CD4-positive, alpha-beta T cell treated with Interleukin-15 for 1 hour (primary cell): ENCODE measurements at places on chromosomes 12 and 14.

DNA sequence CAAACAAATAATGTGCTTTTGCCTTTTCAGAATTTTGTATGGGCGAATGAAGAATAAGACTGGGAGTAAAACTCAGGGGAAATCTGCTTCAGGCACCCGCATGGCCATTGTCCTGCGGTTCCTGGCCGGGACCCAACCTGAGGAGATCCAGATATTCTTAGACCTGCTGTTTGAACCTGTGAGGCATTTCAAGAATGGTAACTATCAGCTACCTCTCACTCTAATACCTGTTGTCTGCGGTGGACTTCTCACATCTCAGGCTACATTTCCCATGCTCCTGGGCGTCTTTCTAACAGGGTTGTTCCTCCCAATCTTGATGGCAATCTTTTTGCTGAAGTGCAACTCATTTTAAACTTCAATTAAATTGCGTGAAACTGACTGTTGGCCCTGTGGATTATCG, 47.1 kb downstream of the UTP20 start:
- DNase-seq, result no peak

- no peak for DNase-seq
Observed at GRCh38 chr12:56626701-56627100, 3.4 kb downstream of the BAZ2A start.

DNA sequence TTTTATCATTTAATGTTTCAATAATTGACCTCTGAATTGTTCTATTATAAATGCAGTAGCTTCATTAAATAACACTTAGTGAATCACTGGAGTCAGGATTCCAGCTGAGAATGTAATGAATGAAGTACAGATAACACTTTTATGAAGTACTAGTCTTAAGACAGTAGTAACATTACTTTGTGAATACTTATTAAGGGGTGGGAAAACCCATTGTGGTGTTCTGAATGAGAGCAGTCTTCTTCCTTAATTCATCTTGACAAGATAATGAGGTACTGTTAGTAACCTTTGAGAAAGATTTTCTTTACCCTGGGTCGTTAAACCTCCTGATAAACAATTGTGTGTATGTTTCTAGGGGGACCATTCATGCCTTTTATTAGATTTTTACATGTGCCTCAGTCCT, 12.7 kb downstream of the NUP107 start:
- no peak for DNase-seq

DNA sequence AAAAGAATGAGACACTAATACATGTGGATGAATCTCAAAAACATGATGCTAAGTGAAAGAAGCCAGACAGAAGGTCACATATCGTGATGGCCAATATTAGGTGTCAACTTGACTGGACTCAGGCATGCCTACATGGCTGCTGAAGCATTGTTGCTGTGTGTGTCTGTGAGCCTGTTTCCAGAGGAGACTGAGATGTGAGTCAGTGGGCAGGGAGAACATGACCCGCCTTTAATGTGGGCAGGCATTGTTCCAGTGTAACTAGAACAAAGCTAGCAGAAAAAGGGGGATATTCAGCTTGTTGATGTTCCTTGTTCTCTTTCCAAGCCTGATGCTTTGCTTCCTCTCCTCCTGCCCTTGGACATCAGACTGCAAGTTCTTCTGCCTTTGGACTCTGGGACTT, 47.6 kb downstream of the DCAF5 start:
- no peak for DNase-seq

DNA sequence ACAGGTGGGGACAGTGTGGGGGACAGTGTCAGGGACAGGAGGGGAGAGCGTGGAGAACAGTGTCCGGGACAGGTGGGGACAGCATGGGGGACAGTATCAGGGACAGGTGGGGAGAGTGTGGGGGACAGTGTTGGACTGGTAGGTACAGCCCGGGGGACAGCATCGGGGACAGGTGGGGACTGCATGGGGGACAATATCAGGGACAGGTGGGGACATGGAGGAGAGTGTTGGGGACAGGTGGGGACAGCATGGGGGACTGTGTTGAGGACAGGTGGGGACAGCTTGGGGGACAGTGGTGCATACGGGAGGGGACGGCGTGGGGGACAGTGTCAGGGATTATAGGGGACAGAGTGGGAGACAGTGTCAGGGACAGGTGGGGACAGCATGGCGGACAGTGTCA, 212.3 kb downstream of the TMEM121 start:
- DNase-seq, result no peak

- no peak for DNase-seq
Observed at GRCh38 chr12:123599721-123600120, 2.2 kb upstream of the DDX55 start.

DNA sequence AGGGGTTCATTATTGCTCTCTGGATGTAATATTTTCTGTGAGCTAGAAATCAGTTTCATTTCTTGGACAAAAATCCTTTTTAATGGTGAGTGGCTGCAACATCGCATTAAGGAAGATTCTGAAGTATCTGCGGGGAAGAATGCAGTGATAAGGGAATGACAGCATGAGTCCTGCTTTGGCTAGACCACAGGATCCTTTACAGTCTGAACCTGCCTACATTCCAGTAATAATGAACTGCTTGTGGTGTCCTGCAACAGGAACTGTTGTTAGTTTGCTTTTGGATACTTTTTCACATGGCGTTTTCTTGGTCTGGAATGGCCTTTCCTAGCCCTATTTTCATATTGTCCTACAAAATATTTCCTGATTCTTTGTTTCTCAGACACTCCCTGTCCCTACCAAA, 15.7 kb downstream of the MDM2 start:
- no peak for DNase-seq

GRCh38 chr14:73700325-73700724, 13.9 kb downstream of the PNMA1 start:
- DNase-seq, result no peak

- DNase-seq, result no peak
Observed at GRCh38 chr12:126144603-126145002, 1079.4 kb downstream of the AACS start.

DNA sequence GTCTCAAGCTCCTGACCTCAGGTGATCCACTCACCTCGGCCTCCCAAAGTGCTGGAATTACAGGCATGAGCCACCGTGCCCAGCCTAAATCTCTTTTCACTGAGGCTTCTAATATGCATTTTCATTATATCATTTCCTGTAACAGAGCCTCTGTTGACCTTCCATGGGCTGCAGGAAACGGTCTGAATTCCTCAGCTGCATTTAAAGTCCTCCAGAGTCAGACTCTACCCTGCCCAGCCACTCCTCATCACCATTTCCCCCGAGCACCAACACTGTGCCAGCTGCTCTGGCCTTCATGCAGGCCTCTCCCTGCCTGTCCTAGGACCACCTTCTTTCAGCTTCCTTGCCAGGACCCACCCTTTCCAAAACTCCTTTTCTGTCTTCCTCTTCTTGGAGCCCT, 9.8 kb upstream of the NFKBIA start:
- DNase-seq, result no peak

DNA sequence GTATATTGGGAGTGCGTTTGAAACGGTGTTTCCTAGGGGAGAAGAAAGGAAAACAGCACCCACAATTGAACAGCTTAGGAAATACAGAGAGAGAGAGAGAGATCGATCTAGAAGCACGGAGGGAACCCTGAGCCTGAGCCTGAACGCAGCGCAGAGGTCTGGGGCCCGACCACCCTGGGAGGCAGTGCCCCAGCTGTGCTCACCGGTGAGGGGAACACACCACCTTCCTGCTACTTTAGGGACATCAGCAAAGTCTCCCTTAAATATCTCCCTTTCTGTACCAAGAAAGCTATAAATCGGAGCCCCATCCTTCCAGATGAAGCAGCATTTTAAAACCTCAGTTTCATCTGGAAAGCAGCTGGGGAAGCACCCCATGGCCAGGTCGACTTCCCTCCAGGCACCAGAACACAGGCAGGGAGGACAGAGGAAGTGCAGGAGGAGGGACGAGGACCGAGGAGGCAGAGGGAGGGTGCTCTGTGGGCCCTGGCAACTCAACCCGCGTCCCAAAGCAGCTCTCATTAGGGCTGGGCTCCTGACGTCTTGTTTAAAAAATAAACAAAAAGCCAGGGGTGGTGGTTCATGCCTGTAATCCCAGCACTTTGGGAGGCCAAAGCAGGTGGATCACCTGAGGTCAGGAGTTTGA, 12.2 kb downstream of the RIMBP2 start:
- no peak for DNase-seq
